Naive thymus-derived CD8-positive, alpha-beta T cell (primary cell): ENCODE measurements at places on chromosomes 13 and 19.

GRCh38 chr19:47239610-47240296 is 8.8 kb upstream of the BBC3 start:
- peak; percentile 64 for DNase-seq

DNA sequence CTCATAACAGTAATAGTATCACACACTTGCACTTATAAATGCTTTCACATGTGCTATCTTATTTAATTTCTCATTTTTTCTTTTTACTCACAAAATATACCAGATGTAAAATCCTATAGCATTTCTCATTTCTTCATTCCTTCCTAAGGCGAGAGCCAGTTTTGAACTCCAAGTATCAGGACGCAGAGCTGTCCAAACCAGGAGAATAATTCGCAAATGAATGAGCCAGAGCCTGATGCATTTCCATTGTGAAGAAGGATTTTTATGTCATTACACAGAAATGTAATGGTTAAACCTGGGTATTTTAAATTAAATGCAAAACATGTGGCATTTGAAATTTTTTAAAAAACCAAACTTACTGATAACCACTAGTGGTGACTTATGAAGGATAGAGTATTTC is 244.3 kb downstream of the RGCC start:
- no peak for DNase-seq

DNA sequence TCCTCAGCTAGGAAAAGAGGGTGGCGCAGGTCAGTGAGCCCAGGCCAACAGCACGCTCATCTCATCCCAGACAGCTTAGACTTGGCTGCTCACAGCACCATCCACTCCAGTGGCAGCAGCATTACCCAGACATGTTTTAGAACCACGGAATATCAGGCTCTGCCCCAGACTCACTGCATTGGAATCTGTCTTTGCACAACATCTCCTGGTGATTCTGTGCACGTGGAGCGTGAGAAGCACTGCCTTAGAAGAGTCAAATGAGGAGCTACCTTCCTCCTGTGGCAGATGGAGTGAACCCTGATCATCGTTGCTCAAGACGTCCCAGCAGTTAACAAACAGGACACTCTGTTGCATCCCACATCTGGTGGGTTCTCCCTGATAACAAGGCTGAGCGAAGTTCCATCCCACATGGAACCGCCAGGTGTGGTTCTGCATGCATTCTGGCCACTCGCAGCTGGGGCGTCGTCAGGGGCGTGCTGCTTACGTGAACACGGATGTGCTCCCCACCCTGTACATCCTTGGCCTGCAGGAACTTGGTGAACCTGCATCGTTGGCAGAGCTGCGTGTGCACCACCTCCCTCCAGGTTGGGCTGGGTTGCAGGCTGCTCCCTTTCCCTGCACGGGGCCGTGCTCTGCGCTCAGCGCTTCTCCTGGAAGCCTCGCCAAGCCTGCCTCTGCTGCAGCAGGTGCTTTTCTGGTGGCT is 25.2 kb upstream of the ATP11A start:
- no peak for DNase-seq

DNA sequence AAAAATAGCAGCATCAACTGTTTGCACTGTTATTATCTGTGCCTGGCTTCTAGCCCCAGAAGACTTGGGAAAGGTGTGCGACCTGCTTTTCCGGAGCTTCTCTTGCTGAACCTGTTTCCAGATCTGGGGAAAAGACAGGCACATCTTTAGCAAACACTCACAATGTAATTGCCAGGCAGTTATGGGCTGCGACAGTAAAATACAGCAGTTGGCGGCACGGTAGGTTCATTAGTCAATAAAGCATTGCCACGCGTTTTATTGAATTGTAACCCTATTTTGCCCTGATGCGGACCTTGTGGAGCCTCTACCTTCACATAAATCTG is 223.7 kb upstream of the TSHZ3 start:
- DNase-seq, result no peak
